Fibroblast of skin of left quadriceps (primary cell): ENCODE measurements at places on chromosomes 2 and 18.

DNA sequence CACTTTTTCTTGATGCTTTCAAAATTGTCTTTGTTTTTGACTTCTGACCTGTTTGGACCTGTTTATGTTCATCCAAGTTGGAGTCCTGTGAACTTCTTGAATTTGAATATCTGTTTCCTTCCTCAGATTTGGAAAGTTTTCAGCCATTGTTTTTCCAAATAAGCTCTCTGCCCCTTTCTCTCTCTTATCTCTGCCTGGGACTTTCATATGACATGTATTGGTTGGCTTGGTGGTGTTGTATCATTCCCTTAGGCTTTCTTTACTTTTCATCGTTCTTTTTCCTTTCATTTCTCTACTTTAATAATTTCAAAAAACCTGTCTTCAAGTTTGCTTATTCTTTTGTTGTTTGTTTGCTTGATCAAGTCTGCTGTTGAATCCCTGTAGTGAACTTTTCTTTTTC, 60.1 kb upstream of the LDLRAD4 start:
- DNase-seq, result no peak

GRCh38 chr2:1831620-1832367, 87.5 kb upstream of the PXDN start:
- DNase-seq, result no peak

DNA sequence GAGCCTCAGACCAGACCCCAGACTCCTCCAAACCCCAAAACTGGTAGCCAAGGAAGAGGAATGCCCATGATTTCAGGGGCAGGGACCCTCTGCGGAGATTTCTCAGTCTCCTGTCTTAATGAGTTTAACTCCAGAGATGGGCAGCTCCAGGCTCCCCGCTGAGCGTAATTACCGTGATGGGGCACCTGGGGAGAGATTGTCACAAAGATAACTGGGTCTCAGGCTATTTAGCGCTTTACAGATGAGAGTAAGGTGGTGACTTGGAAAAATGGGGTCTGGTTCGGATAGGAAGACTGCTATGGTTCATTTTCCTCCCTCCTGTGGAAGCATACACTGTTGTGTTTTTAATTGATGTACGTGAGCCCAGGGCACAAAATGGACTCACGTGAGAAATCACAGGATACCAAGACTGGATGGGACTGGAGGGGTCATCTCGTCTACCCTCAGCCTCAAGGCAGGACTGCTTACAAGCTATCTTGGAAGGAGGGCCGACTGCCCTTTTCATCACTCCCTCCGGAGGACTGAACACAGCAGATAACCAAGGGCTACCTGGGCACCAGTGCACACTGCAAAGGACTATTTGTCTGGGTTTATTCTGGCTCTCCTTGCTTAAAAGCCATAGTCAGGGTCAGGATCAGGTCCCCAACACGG, 427.8 kb downstream of the ZNF521 start:
- no peak for DNase-seq

DNA sequence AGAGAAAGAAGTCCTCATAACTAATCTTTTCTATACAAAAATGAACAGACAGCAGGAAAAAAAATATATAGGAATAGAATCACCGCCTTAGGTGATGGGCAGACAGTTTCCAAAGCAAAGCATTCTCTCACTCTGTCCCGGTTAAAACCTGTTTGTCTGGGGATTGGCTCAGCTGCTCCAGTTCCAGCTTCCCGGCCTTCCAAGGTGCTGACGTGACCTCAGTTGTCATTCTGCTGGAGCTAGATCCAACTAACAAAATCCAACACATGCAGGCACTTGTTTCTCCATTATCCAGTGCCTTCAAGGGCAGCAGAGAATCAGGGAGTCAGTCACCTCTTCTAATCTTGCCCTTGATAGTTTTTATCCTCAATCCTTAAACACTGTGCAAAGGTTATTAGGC, 52.8 kb downstream of the IKZF2 start:
- DNase-seq, result no peak

DNA sequence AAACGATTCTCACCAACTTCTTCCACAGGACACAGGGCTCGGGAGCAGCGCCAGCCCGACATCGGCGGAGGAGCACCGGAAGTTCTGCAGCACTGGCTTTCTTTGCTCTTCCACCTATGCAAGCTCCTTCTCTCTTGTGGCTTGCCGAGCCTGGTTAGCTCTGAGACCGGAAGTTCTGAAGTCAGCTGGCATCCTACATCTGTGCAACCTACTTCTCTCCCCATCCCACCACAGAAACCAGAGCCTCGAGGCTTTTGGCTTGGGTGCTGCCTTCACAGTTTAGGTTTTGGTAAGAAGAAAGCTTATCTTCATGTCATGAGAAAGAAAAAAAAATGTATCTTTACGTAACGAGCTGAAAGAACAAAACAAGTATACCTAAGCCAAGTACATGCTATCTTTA, 111.7 kb downstream of the ANKRD44 start:
- DNase-seq, result no peak

DNA sequence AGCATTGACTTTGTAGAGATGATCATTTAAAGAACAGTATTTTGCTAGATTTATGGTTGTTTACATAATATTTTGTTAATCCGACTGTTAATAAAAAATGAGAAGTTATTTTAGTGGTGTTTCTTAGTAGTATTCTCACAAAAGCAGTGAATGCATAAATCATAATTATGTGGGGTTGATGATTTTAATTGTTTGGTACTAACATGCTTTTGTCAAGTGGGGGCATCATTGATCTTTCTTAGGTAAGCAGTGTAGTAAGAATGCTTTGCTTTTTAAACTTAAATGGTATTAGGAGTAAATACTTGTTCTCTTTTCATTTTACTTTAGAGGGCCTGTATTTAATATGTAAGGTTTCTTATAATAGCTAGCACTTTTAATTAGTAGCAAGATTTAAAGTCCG, 109.2 kb upstream of the OTX1 start:
- DNase-seq, result no peak

GRCh38 chr2:234981197-234982095, 29.6 kb downstream of the SH3BP4 start:
- DNase-seq, result peak; percentile 100

- no peak for DNase-seq
Observed at GRCh38 chr2:237860273-237860935, 981 bp downstream of the RAMP1 start.

- DNase-seq, result no peak
Observed at GRCh38 chr2:366706-367105, 78.8 kb upstream of the ALKAL2 start.

DNA sequence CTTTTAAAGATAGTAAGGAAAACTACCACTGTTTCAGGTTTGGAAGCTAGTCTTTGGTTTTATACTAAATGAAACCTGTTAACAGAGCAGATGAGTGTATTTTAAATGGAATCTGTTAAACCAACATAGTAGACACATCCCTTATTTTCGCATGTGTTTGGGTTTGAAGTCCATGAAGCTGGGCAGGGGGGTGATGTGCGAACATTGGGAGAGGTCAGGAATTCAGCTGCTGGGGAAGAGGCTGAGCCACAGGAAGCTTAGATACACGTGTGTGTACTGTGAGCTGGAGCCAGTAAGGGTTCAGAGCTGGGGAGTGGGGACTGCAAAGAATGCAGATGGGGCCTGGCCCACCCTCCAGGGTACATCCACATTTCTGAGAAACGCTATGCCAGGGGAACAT, 176.9 kb downstream of the VAPA start:
- no peak for DNase-seq

- DNase-seq, result peak; percentile 82
Observed at GRCh38 chr18:22032392-22032961, 136.9 kb upstream of the GATA6 start.

GRCh38 chr2:204551512-204551863, 6.2 kb downstream of the PARD3B start:
- DNase-seq, result no peak
